ENCODE measurements at places on chromosomes 2 and 18.

- DNase-seq = peak; percentile 68
Observed at GRCh38 chr2:66872081-66872985, 437.4 kb downstream of the MEIS1 start.

DNA sequence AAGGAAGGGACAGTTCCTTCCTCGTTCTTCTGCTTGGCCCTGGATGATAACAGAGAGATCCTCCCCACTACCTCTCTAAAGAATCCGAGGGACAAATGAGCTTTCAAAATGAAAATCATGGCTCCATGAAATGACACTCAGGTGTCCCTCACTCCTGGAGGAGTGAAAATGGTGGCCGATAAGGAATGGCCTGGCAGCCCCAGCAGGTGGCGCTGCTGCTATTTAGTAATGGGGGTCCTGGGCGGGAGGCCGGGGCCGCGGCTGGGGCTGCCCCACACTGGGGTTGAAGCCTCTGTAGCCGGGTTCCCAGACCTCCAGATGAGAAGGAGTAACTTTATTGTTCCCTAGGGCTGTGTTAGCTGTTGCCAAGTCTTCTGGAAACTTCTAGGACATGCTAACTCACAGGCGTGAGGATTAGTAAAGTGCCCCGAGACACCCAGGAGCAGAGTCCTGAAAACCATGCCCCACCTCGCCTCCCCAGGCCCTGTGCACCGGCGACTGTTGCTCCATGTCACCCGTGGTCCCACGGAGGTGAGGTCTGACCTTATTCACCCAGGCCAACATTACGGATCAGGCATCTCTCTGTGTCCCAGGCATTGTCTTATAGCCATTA is 138.0 kb downstream of the CTIF start:
- DNase-seq = peak; percentile 67

DNA sequence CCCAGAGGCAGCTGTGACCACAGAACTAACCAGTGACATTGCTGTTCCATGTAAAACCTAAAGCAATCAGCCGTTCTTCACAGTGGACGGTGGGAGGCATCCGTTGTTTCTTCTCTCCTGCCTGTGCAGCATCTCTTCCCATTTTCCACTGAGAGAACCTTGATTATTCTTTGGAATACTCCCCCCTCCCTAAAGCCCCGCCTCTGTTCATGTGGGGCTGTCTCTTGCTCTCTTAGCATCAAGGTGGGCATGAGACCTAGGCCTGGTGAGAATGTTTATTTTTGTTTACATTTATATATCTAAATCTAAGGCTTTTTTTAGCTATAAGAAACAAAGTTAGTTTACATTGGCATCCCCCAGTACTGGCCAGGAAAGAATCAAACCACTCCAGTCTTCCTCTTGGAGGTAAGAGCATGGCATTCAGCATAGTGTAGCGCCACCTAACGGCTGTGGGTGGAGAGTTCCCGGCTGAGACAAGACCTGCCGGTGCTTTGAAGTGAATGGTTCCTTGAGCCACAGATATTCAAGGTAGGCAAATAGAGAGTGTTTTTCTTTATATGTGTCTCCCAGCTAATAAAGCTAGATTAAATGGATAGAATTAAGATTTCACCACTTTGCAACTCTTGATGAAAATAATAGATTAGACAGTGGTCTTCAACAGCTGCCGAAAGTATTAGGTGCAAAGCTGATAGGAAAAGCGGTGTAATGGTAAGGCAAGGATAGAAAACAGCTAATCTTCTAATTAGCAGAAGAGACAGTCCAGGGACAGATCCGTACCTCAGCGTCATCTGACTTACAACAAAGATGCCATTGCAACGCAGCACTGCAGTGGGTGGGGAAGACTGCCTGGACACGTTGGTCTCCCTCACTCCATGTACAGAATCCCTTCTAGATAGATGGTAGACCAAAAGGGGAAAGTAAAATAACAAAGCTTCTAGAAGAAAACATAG is 219.6 kb upstream of the RAB12 start:
- peak; percentile 70 for DNase-seq

DNA sequence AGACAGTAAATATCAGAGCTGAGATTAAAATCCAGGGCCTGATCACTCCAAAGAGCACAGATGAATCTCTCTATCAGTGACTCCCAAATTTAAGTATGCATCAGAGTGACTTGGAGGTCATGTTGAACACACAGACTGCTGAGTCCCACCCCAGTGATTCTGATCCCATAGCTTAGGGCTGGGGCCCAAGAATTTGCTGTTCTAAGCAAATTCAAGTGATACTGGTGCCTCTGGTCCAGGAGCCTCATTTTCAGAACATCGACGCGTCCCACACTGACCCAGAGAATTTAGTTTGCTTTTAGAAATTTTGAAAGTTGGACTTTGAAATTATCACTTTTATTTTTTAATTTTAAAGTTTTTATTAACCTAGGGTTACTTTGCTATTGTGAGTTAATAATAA is 72.7 kb upstream of the NETO1 start:
- no peak for DNase-seq

DNA sequence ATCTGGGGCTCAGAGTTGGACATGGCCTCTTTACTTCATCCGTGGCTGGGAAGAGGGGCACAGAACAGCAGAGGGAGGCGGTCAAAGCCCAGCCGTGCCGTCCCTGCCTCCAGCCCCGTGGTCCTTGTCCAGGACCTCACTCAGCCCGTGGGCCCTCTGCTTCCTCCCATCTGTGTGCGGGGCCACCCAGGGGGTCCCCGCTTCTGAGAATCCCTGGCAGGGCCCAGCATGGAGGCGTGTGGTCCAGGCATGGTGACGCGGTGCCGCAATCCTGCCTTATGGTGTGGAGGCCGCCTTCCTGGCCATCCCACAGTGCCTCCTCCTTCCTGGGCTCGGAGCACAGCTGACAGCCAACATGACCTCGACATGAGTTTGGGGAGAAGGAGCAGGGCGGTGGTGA is 232.6 kb downstream of the FAM210A start:
- no peak for DNase-seq

- no peak for DNase-seq
Observed at GRCh38 chr18:36582988-36583745, 245.6 kb downstream of the TPGS2 start.

DNA sequence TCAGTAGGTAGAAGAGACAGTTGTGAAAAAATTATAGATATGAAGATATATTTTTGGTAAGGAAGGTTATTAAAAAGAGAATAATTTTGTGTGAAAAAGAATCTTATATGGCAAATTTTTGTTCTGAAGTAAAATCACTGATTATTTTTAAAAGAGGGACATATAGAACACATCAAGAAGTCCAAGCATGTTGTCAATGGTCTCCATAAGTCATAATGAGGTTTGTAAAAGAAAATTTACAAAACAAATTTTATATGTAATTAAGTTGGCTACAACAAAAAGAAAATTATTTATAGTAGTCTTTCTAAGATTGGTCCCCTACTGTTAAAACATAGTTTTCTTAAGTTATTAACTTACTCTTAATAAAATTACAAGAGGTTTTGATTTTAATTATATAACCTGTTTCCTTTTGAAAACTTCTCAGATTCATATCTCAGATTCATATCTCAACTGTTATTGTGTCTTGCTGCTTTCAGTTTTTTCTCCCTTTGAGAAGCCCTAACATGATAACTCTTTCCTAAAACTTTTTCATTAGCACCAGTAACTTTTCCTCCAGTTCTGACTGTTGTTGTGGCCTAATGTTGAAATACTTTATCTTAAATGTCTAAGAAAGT is 81.2 kb downstream of the SH3YL1 start:
- DNase-seq = no peak

DNA sequence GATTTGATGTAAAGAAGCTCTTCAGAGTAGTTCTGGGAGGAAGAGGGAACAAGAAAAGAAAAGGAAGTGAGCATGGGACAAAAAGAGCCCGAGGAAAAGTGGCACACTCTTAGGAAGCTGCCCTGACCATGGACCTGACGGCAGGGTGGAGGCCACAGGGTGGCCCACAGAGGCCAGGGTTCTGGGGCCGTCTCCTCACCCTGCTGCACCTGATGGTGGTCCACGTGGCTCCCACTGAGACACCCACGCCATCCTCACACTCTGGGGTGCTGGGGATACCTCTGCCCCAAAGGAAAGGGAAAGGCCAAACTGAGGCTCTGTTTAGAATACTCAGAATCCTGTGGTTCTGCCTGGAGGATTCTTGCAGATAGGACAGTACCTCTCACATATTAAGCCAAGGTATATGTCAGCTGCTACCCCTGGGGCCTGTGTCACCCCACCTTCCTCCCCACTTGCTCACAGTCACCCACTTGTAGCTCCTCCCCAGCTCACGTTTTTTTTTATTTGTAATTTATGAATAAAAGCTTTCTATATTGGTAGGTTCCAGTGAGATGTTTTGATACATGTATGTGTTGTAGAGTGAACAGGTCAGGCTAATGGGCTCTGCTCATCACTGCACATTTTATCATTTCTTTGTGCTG is 171.1 kb downstream of the LDLRAD4 start:
- DNase-seq = no peak

GRCh38 chr2:219167997-219168396 is 1.8 kb downstream of the SLC23A3 start:
- no peak for DNase-seq

DNA sequence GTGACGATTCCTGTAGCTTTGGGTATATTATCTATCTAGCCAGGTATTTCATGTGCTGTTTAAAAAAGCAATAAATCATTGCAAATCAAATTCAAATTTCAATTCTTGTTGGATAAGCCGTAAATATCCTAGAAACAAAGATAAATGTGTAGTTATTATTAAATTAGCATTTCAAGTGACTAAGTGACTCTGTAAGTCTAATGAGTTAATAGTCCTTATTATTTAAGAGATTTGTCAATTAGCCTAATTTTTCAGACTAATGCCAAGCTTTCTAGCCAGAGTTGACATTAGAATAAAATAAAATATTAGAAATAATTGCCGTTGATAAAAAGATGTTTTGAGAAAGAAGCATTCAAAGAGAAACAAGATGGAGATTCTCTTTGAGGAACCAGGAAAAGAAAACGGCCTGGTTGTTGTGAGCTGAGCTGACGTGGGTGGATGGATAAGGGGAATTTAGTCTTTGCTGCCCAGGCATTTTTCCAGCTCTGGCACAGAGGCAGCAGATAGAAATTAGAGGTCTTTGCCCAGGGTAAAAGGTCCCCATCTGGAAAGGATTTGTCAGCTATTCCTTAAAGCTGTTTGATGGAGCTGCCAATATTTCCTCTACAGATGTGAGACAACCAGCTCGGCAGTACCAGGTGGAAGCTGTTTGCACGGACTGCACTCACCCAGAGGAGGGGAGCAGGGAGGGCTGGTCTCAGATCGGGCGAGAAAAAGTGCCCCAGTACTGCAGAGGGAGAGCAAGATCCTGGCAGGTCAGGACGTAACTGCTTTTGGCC is 117.3 kb upstream of the SEC11C start:
- peak; percentile 62 for DNase-seq

- DNase-seq = peak; percentile 20
Observed at GRCh38 chr2:158099716-158100115, 2.0 kb upstream of the UPP2 start.

GRCh38 chr18:65990174-65990690 is 239.4 kb downstream of the CDH7 start:
- DNase-seq = no peak

- DNase-seq = peak; percentile 52
Observed at GRCh38 chr2:191521608-191522208, 156.2 kb upstream of the NABP1 start.

- no peak for DNase-seq
Observed at GRCh38 chr2:8957628-8958027, 45.9 kb downstream of the MBOAT2 start.

DNA sequence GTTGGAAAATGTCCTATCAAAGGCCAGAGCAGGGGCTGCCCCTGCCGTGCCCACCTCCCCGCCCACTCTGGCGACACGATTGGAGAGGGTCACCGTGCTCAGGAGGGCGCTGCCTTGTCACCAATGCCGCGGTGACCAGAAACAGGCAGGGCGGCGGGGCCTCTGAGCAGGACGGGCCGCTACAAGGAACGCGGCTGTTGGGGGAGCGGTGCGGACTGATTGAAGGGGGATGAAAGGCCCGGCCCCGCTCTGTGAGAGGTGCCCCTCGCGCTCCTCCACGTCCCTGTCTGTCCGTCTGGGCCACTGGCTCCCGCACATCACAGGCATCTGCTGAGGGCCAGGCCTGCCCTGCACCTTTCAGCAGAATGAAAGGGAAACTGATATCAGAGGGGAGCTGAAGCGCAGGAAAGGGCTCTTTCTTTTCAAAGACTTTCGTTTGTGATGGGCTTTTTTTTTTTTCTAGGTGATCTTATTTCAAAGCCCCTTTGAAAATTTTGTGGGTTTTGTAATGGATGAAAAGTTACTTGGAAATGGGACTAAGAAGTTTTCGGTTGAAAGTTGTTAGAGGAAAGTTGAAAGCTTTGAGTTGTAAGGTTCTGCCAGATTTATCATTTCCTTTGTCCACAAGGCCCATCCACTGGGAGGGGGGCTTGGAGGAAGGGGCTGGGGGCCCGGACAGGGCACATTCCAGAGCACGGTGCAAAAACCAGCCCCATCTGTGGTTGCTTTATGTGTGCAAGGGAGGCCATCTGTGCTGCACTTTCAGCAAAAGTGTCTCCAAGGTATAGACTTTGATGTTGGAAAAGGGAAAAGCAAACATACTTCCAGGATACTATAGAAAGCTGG is 244.2 kb downstream of the KLHL29 start:
- DNase-seq = no peak

DNA sequence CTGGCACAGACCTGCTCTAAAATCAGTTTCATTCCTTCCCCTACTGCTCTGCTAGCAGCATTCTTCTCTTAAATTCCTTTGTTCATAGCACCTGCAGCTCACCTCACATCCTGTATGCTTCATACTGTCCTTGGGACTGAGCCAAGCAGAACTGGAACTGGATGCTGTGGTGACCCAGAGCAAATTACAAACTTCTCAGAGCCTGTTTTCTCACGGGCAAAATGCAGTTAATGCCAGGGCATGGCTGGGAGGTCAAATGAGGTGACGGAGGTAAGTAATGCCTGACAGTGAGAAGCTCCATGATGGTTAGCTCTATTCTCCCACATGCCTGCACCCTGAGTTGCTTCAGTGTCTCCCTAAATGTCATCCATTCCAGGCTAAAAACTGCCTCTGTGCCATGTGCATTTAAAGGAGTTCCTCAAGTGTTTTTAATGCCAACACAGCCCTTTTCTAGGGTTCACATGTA is 29.7 kb downstream of the C2orf42 start:
- no peak for DNase-seq

- DNase-seq = peak; percentile 15
Observed at GRCh38 chr2:148342086-148342485, 302.5 kb upstream of the EPC2 start.

- DNase-seq = no peak
Observed at GRCh38 chr2:121504316-121504715, 26.4 kb upstream of the RNU4ATAC start.

GRCh38 chr2:110105608-110106467 is 9.8 kb downstream of the MALL start:
- peak; percentile 77 for DNase-seq

DNA sequence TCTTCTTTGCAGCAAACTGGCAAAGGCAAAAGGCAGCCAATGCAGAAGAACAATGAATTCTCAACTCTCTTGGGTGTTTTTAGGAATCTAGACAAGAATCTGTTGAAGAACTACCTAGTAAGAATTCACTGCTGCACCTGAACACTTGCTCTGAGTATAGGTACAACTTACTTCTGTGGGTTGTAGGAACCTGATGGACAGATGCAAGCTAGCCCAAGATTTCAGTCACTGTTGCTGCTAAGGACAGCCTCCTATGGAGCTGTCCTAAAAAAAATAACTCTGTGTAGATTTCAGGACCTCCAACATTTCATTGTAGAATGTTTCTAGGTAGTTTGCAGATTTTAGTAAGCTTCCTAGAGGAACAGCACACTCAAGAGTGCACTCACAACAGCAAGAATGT is 363.5 kb downstream of the CBLN2 start:
- no peak for DNase-seq

- DNase-seq = peak; percentile 63
Observed at GRCh38 chr2:236568068-236568921, 1.3 kb upstream of the ACKR3 start.

All from GM23248 (cell line).